ENCODE measurements at places on chromosomes 12 and 14.

- DNase-seq = no peak
Measured at GRCh38 chr12:130713581-130713991, 2.5 kb downstream of the RIMBP2 start.

- no peak for DNase-seq
Measured at GRCh38 chr14:103391048-103391447, 5.8 kb downstream of the MARK3 start.

- no peak for DNase-seq
Measured at GRCh38 chr14:83744891-83745290, 1785.1 kb upstream of the FLRT2 start.

GRCh38 chr12:110281549-110282299 lies 677 bp downstream of the ATP2A2 start:
- DNase-seq = peak; percentile 16

DNA sequence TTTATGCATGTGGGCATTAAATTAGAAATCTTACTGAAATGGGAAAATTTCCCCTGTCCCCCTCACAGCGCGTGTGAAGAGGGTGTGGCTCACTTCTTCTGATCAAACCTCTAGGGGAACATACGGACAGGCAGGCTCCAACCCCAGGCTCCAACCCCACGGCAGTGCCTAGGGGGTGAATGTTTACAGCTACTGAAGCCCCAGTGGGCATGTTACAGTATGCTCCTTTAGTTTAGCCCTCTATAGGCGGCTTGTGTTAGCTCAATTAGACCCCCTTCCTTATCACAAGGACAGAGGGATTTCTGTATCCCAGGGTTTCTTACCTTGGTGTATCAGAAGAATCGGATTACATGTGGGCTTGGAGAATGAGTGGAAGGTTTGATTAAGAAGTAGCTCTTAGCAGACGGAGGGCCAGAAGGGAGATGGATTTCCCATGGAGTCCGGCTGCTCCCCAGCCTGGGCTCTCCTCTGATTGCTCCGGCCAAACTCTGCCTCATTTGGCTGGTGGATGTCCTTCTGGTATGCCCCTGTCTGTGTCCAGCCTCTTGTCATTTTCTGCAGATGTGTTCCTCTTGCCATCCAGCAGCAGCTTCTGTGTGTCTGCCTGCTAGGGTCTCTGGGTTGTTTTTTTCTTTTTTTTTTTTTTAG lies 223.7 kb downstream of the TMTC2 start:
- no peak for DNase-seq

- DNase-seq = no peak
Measured at GRCh38 chr14:91496790-91497189, 13.3 kb downstream of the PPP4R3A start.

GRCh38 chr12:40309001-40309400 lies 84.2 kb downstream of the LRRK2 start:
- DNase-seq = no peak

- DNase-seq = no peak
Measured at GRCh38 chr12:9973949-9974348, 2.7 kb downstream of the CLEC12A start.

- DNase-seq = no peak
Measured at GRCh38 chr12:91833780-91834359, 311.8 kb downstream of the BTG1 start.

GRCh38 chr12:10031771-10032175 lies 1.3 kb downstream of the CLEC9A start:
- DNase-seq = no peak

DNA sequence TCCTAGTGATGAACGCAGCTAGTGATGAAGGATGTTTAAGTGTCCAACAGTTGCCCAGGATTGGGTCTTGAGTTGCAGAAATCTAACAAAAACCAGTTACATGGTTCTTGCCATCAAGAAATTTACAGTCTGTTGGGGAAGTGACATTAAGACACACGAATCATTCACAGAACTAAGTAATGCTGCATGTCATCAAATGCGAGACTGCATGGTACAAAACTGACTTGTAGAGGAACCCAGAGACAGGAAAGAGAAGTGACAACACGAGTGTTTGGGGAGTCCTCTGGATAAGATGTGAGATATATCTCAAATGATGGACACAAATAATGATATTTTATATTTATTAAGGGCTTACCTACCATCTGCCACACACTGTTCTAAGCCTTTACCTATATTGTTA lies 6.1 kb upstream of the SYNE3 start:
- no peak for DNase-seq

DNA sequence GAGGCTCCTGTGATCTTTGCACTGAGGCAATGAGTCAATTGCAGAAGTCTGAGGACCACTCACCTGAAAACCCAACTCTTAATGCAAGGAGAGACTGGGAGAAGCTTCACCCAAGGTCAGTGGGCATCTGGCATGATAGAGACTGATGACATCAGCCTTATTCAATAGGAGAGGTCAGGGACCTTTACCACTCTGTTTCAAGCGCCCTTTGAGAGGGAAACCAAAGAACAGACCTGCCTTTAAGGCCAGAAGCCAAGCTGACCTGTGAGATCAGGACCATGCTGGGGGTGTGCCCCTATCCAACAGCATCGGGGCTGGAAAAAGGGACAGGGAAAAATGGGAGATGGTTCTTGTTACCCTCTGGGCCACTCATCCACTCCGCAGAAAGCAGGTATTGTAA lies 83.3 kb upstream of the FOXN3 start:
- DNase-seq = no peak

DNA sequence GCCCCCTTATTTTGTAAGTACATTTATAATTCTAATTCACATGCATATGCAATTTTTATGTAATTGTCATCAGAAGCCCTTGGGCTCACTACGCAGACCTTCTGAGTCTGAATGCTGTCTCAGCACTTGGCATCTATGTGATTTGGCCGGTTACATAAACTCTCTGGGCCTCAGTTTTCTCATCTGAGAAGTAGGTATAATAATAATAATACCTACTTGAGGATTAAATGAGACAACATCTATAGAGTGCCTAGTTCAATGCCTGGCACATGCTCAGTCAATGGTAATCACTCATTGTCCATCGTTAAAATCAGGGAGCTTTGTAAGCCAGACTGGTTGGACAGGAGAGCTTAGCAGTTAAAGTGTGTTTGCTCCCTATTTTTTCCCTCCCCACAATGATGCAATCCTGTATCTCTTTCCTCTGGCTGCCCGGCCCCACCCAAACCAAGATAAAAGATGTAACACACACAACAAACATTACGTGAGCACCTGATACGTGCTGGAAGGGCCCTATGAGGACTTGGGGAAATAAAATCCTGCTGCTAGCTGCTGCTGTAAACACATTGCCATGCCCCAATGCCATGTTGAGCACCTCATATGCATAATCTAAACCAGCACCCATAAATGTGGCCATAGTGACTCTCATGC lies 235.0 kb downstream of the CRADD start:
- DNase-seq = no peak

DNA sequence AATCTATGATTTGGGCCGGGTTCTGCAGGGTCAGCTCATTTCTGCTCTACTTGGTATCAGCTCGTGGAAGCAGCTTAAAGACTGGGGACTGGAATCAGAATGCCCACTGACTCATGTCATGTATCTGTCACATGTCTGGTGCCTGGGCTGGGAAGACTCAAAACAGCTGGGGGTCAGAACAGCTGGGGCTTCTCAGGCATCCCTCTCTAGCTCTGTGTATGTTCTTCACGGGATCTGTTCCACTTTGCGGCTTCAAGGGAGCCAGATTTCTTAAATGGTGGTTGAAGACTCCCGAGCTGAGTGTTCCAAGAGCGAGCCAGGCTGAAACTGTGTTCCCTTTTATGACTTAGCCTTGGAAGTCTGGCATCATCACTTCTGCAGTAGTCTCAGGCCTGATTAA lies 11.9 kb downstream of the AEBP2 start:
- DNase-seq = no peak

DNA sequence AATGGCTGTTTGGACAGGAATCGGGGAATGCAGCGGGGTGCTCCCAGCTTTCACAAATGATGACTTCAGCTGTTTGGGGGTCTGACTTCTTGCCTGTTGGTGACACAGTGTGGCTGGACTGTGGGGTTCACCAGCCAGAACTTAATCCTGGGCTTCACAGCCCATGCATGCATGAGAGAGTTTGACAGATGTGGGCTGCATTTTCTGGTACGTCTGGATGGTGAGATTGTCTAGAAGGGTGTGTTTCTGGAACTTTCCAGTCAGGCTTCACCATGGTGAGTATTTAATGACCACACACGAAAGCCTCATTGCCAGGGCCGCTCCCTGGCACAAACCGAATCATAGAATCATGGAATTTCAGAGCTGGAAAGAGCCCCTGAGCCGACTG lies 29.6 kb downstream of the CHST11 start:
- DNase-seq = no peak

DNA sequence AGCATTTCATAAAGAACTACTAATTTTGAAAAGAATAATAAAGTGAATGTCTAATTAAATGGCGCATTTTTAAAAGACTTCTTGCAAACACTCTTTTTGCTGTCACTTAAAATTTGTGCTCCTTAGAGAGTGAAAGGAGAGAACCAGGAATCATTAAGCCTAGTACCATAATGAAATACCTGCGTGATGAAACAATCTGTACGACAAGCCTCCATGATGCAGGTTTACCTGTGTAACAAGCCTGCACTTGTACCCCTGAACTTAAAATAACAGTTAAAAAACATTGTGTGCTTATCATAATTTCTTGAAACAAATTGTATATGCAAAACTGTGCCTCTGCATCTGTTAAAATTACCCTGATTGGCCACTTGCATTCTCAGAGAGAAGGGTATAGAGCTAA lies 108.1 kb downstream of the MGAT4C start:
- DNase-seq = no peak

- no peak for DNase-seq
Measured at GRCh38 chr14:80304125-80304766, 92.9 kb upstream of the DIO2 start.

DNA sequence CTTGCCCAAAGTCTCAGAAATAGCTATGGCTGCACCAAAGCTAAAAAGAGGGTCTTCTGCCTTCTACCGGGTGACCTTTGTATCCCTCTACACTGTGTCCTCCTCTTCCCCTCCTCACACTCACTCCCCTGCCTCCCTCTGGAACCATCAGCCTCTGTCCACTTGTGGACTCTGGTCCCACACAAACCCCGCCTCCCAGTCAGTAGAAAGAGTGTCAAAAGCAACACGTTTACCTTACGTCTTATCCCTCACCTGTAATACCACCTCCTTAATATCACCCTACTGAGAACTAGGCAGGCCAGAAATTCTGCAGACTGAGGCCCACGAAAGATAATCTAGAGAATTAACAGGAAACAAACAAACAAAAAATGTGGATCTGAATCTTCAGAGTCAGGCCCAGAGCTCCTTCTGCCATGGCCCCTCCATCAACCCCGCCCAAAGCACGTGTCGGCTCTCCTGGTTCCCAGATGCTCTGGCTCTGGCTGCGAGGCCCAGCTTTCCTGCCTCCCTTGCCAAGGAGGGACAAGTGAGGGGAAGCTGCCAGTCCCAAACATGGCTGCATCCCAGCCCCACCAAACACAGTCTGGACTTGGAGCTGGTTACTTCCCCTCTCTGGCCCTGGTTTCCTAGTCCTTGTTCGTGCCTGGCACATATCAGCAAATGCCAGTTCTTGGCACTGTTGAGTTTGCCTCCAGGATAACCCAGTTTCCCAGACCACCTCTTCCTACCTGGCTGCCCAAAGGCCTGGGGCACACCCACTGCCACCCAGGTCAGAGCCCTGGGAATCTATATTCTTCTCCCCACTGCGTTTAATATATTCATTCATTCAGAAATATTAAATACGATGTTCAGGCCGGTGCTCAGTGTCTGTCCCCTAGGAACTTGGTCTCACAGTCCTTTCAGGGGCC lies 2.7 kb downstream of the ACTN1 start:
- no peak for DNase-seq

GRCh38 chr14:64502887-64503433 lies 678 bp downstream of the ZBTB25 start:
- no peak for DNase-seq

GRCh38 chr14:104274806-104275205 lies 136.4 kb downstream of the KIF26A start:
- DNase-seq = no peak

DNA sequence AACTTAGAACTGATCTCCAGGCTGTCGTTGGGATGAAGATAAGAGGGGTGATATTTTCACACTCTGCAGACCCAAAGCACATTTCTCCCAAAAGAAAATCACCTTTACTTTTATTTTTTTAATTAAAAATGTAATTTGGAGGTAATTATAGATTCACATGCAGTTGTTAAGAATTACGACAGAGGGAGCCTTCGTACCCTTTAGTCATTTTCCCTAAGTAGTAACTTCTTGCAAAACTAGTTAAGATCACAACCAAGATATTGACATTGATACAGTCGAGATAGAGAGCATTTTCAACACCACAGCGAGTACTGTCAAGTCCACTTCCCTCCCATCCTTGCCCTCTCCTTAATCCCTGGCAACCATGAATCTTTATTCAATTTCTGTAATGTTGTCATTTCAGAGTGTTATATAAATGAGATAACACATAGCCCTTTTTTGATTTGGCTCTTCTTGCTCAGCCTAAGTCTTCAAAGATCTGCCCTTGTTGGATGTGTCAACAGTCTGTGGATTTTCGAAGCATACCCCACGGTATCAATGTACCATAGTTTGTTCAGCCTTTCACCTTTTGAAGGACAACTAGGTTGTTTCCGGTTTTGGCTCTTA lies 39.6 kb downstream of the DNAH10 start:
- no peak for DNase-seq

DNA sequence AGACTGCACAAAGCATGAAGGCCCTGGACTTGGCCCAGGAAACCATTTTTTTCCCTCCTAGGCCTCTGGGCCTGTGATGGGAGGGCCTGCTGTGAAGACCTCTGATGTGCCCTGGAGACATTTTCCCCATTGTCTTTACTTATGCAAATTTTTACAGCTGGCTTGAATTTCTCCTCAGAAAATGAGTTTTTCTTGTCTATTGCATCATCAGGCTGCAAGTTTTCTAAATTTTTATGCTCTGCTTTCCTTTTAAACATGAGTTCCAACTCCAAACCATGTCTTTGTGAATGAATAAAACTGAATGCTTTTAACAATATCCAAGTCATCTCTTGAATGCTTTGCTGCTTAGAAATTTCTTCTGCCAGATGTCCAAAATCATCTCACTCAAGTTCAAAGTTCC lies 43.7 kb upstream of the TRHDE start:
- DNase-seq = no peak

DNA sequence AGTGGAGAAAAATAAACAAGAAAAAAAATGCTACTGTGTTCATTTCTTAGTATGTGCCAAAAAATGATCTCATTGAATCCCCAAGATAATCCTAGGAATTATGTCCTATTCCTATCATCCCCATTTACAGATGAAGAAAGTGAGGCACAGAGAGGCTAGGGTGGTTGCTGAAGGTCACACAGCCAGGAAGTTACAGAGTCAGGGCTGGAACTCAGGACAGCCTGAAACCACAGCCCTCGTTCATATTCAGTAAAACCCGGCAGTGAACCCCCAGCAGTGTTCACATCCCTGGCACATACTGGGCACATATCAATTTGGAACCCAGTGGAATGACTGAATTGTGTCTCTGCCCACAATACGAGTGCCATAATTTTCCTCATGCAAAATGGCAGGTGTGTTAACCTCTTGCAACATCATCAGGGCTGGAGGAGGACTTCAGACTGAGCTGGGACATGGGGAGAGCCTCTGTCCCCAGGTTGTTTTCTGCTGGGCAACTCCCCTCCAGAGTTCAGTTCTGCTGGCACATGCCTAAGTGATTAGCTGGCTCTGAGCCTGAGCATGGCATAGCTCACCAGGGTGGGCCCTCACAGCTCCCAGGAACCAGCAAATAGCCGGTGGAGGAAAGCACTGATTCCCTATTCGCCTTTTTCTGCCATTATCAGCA lies 2.0 kb upstream of the PPP1CC start:
- no peak for DNase-seq

Measured in stimulated activated CD8-positive, alpha-beta memory T cell treated with anti-CD3 and anti-CD28 coated beads, Interleukin-15, amount 100 ng/mL, for 24 hours (primary cell).